K562 (cell line): ENCODE measurements at places on chromosomes 6 and 20. TPM values are rescaled to one million over a fixed set of nuclear protein-coding genes. Genes with fewer than 3 reads are reported as not detected.

- H3K4me3 ChIP-seq: no peak overlapping the region
- no peak overlapping the region for H3K27ac ChIP-seq
- no peaks in the 10 kb centered on the region for H3K4me1 ChIP-seq
- no peaks in the 10 kb centered on the region; the same call in 1 of the 2 replicates for H3K27me3 ChIP-seq
Observed at GRCh38 chr20:13684566-13685222, 46.0 kb upstream of the TASP1 start.

SLC4A11 gene
- 1.1 and 2.0 TPM in 2 replicates for total RNA-seq

- no peaks in the 10 kb centered on the region for H3K27me3 ChIP-seq
- H3K27ac ChIP-seq: no peak overlapping the region
- no peaks in the 10 kb centered on the region for H3K4me1 ChIP-seq
- no peak for DNase-seq
- H3K4me3 ChIP-seq: no peak overlapping the region
Observed at GRCh38 chr6:123812621-123813020, 9.0 kb downstream of the NKAIN2 start.

PTGIS gene
- total RNA-seq: 0.16 TPM in 1 of 2 replicates, not detected in the other

DNA sequence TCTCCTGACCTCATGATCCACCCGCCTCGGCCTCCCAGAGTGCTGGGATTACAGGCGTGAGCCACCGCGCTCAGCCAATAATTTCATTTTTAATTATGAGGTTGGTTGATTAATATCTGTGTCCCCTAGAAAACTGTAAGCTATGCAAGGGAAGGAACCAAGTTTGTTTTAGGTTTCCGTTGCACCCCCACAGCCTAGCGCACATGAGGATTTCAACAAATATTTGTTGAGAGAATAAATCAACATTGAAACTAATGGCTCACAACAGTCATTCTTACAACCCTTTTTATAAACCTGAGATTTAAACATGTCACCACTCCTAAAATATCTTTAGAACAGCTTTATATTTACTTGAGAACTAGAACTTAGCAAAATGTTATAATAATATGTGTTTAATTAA is 114.0 kb upstream of the CARMIL1 start:
- H3K36me3 ChIP-seq: no peaks in the 10 kb centered on the region
- no peak overlapping the region for H3K27ac ChIP-seq

OR12D2 gene
- total RNA-seq: not detected in 2 replicates

RAET1L gene
- not detected in 2 replicates for total RNA-seq

GRCh38 chr20:37773291-37773826 is 79.5 kb downstream of the CTNNBL1 start:
- H3K27me3 ChIP-seq: no peaks in the 10 kb centered on the region
- no peak overlapping the region for H3K27ac ChIP-seq
- no peaks in the 10 kb centered on the region for H3K4me1 ChIP-seq
- H3K36me3 ChIP-seq: no peaks in the 10 kb centered on the region
- DNase-seq: no peak

DNA sequence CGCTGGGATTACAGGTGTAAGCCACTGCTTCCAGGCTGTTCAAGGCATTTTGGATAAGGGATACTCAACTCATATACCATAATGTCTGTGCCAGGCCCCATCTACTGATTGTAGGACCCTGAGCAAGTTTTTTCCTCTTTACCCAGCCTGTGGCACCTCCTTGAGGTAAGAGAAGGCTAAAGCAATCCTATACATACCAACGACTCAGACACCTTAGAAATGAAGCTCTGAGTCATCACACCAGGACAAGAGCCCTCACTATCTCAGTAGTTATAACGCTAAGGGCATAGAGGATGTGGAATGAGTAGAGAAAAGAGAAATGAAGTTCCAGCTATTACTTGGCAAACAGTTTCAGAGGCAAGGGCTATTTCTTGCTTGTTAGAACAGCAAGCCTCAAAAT is 16.9 kb downstream of the NDRG3 start:
- no peak for DNase-seq
- H3K27me3 ChIP-seq: no peaks in the 10 kb centered on the region
- no peaks in the 10 kb centered on the region; the same call in 2 of the 3 replicates for H3K36me3 ChIP-seq
- H3K4me3 ChIP-seq: no peak overlapping the region
- H3K27ac ChIP-seq: no peak overlapping the region
- peaks cover 3% of the 10 kb centered on the region; the same call in 2 of the 3 replicates for H3K4me1 ChIP-seq

KIF25 gene
- 0.24 TPM in 1 of 2 replicates, not detected in the other for total RNA-seq
